Activated T-helper 1 cell treated with anti-CD3 and anti-CD28 coated beads, Interleukin-12 subunit alpha, Interleukin-12 subunit beta, Interleukin-2, Interleukin-4 antibody, amounts not matched to agents 30 ng/mL and 10 ng/mL and 1 ng/mL, durations not matched to agents 14 hours and 24 hours and 36 hours (primary cell): ENCODE measurements at places on chromosomes 1 and 21.

DNA sequence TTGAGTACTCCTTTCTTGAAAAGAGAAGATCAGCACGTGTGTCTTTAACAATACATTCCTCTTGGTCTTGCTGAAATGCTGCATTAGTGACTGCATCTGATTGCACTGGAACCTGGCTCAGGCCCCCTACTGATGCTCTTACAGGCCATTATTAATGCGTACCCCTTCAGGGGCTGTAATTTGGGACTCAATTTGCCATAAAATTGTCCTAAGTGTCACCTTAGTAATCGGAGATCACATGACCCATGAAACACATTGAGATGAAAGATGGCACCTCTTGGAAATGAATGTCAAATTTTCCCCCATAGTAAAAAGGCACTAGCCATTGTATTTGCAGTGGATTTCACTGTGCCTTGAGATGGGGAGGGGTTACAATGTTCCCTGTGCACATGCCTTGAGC, 563.3 kb downstream of the KIF26B start:
- DNase-seq, result no peak

- no peak for DNase-seq
Observed at GRCh38 chr1:150257624-150258585, at the start of gene CA14. CA14 (plus strand) TSS chr1:150257774; CDS start chr1:150258129, 355 bp downstream.

GRCh38 chr1:234214129-234214910, 158.9 kb upstream of the COA6 start:
- peak; percentile 34 for DNase-seq

DNA sequence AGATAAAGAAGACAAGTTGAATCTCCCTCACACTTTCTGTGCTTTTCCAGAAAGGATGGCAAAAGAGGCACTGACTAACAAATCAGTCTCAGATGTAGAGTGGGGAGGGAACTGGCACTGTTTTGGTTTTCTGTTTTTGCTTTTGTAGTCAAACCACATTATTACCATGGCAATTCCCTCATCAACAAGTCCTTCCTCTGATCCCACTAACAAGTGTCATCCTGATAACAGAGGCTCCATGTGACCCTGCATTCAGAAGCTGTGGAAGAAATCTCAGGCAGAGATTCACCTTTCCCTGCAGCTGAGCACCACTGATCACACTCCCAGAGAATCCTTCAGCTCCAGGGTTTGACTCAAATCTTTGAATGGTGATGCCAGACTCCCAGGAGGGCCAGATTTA, 203.4 kb downstream of the TNR start:
- DNase-seq, result no peak

GRCh38 chr1:189774721-189775287, 702.9 kb downstream of the BRINP3 start:
- no peak for DNase-seq
